ENCODE measurements at places on chromosomes 7 and 10. TPM values are rescaled to one million over a fixed set of nuclear protein-coding genes. Genes with fewer than 3 reads are reported as not detected.

The INHBA gene
- 19.7 TPM for total RNA-seq

The SLC13A4 gene
- total RNA-seq = not detected

The SUN3 gene
- not detected for total RNA-seq

The MMRN2 gene
- total RNA-seq = 59.1 TPM

The MYPN gene
- total RNA-seq = not detected

The ENKUR gene
- total RNA-seq = not detected

The GNAT3 gene
- not detected for total RNA-seq

The TRPV6 gene
- under 0.01 TPM for total RNA-seq

The OR6B1 gene
- total RNA-seq = not detected

The TAS2R4 gene
- 5.5 TPM for total RNA-seq

The HTR7 gene
- total RNA-seq = 0.44 TPM

The ITIH5 gene
- 28.4 TPM for total RNA-seq

The ASB15 gene
- total RNA-seq = not detected

The CPED1 gene
- total RNA-seq = 15.9 TPM

The IL2RA gene
- total RNA-seq = 0.42 TPM

The CDH23 gene
- total RNA-seq = 13.8 TPM

The LARP4B gene
- total RNA-seq = 50.2 TPM

The VKORC1L1 gene
- total RNA-seq = 33.0 TPM

The HOXA3 gene
- total RNA-seq = 7.7 TPM

The CNPY1 gene
- total RNA-seq = not detected

The TNKS2 gene
- total RNA-seq = 56.7 TPM

The ZNF804B gene
- total RNA-seq = not detected

The FAM25C gene
- not detected for total RNA-seq

GRCh38 chr10:131963350-131963749 is 18.4 kb downstream of the BNIP3 start:
- H3K4me3 ChIP-seq = no peak overlapping the region
- no peaks in the 10 kb centered on the region for H3K36me3 ChIP-seq
- DNase-seq = no peak
- H3K4me1 ChIP-seq = no peaks in the 10 kb centered on the region

DNA sequence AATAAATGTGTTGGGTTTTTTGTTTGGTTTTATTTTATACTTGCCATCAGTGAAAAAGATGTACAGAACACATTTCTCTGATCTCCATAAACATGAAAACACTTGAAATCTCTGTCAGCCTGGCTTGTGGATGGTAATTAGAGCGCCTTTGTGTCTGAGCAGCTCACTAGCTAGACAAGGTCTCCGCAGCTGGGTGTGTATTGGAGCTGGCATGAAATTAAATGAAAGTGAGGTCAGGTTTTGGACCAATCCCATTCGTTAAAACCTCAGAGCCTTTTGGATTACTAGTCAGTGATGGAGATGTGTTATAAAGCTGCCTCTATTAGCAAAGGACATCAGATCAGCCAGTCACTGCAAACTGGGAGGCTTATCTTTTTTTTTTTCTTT is 2.7 kb downstream of the FRAT1 start:
- H3K27ac ChIP-seq = no peak overlapping the region
- H3K4me1 ChIP-seq = peaks cover 30% of the 10 kb centered on the region
- no peak for DNase-seq
- no peaks in the 10 kb centered on the region for H3K36me3 ChIP-seq
- no peaks in the 10 kb centered on the region for H3K27me3 ChIP-seq

DNA sequence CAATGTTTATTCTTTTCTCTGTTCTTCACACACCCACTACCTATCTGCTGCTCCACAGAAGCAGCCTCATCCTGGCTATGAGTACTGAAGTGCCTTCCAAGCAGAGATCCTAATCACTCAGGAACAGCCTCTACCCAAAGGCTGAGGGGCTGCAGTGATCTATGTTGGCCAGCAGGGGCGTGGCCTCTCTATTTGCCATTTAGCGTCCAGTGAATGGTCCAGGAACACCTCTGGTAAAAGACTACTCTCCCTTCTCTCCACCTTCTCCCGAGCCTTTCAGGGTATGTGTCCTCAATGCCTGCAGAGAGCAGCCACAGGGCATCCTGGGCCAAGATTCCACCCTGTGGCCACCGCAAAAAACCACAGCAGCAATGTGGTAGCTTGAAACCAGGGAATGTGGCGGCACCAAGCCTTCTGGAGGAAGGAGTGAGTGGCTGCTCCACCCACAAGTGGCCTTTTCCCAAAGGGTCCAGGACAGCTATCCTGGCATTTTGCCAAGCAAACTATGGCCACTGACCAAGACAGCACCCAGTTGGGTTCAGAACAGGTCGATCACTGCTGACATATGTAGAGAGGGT is 70.9 kb downstream of the SYPL1 start:
- H3K27ac ChIP-seq = no peak overlapping the region
- peaks cover 9% of the 10 kb centered on the region for H3K4me1 ChIP-seq
- DNase-seq = no peak
- H3K36me3 ChIP-seq = no peaks in the 10 kb centered on the region
- H3K4me3 ChIP-seq = no peak overlapping the region

DNA sequence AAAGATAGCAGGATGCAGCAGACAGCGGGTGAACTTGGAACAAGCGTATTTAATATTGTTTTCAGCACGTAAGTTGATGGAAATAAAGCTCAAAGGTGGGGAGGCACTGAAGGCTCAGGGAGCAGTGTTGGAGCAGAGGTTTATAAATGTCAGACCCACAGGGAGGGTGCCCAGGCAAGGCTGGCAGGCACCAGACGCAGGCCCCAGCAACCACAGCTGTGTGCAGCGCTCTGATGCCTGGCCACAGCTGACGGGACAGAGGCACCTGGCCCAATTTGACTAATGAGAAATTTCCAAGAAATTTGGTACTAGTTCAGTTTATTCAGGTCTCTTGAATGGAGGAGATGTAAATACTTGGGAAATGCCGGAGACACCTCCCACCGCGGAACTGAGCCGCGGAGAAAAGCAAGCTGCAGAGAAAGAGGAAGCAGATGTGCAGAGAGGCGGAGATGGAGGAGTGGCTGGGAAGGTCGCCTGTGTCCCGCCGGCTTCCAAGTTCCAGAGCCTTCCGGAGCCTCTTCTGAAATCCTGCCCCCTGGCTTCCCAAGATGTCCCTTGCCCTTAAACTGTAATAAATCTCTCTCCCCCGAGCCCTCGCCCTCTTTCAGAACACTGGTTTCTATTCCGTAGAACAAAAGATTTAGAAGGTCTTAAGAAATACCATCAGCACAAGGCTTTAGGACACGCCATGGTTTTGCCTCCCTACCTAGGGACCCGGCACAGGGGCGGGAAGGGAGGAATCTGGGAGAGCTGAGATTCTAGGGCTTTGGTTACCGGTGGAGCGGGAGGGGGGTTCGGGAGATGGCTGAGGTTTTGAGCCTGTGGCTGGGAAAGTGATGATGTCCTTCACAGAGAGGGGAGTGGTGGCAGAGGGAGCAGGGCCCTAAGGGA is 38.4 kb upstream of the PLXNA4 start:
- peak overlapping the region; percentile 34 for H3K4me3 ChIP-seq
- no peaks in the 10 kb centered on the region for H3K27me3 ChIP-seq
- H3K27ac ChIP-seq = no peak overlapping the region
- no peak for DNase-seq
- H3K4me1 ChIP-seq = no peaks in the 10 kb centered on the region

DNA sequence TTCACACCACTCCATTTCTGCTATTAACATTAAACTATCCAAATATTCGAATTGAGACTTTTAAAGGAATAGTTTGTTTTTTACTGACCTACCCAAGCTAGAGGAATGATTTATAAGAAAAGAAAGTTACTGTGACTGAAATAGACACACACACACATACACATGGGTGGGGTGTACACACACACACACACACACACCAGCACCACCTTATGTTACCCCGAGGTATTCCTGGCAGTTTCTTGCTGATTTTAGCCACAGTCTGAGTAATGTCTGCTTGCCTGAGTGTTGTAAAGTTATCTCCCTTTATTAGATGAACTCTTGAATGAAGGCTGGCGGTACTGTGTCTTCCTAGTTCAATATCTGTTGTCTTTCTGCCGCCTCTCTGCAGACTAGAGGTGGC is 91.3 kb upstream of the PRKG1 start:
- no peaks in the 10 kb centered on the region for H3K4me1 ChIP-seq
- DNase-seq = no peak

DNA sequence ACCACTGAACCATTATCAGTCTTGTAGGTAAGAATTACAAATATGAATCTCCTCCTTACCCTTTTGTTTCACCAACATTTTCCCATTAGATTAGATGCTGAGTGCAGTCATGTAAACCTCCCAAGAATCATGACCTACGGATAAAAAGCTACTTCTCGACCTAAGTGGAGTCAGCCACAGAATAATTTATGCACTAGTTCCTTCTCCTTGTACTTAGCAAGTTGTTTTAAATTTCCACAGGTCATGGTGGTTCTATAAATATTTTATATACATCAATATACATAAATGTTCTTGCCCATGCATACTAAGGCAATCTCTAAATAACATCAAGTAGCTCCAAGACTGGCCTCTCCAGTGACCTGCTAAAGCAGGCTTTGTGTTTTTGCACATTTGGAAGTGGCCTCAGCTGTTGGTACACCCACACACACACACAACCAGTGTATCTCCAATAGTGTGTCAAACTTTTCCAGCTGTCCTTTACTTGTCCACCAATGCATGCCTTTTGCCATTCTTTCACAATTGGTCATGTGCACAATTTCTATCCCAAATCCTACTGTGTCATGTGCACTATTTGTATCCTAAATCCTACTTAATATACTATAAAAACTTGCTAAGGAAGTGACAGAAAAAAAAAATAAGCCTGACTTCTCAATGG is 21.5 kb downstream of the LMOD2 start:
- no peak for DNase-seq
- H3K27me3 ChIP-seq = no peaks in the 10 kb centered on the region
- no peak overlapping the region for H3K4me3 ChIP-seq
- H3K4me1 ChIP-seq = peaks cover 3% of the 10 kb centered on the region
- no peak overlapping the region for H3K27ac ChIP-seq

DNA sequence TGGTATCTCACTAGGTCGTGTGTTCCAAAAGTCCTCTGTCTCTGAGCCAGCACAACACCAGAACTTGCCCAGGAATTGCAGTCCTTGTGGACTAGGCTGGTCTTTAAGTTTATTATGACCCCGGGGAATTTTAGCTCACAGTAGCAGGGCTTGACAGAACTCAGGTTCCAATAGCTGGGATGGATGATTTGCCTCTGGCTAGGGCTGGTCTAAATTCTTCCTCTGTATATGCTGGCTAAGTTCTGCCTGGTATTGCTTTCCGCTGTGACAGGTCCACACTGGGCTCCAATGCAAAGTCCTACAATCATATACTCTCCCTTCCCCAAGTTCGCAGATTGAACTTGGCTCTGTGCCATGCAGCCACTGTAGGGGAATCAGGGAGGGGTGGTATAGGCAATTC is 52.5 kb downstream of the FAS start:
- no peak for DNase-seq
- H3K4me1 ChIP-seq = no peaks in the 10 kb centered on the region
- H3K27me3 ChIP-seq = no peaks in the 10 kb centered on the region
- H3K27ac ChIP-seq = no peak overlapping the region
- no peaks in the 10 kb centered on the region for H3K36me3 ChIP-seq
- H3K4me3 ChIP-seq = no peak overlapping the region

- DNase-seq = no peak
- no peaks in the 10 kb centered on the region for H3K4me1 ChIP-seq
- no peak overlapping the region for H3K27ac ChIP-seq
- H3K36me3 ChIP-seq = no peaks in the 10 kb centered on the region
These were observed 171.9 kb downstream of the OTUD1 start for GRCh38 chr10:23610626-23611307.

- DNase-seq = no peak
- peaks cover 3% of the 10 kb centered on the region for H3K4me1 ChIP-seq
- no peak overlapping the region for H3K27ac ChIP-seq
- no peaks in the 10 kb centered on the region for H3K36me3 ChIP-seq
- no peaks in the 10 kb centered on the region for H3K27me3 ChIP-seq
- H3K4me3 ChIP-seq = no peak overlapping the region
These were observed 78.6 kb upstream of the GLI3 start for GRCh38 chr7:42315631-42316030.

- H3K27me3 ChIP-seq = no peaks in the 10 kb centered on the region
- no peak overlapping the region for H3K27ac ChIP-seq
- H3K36me3 ChIP-seq = peaks cover 23% of the 10 kb centered on the region
These were observed 54.3 kb downstream of the SLC29A4 start for GRCh38 chr7:5337047-5337446.

GRCh38 chr7:140004672-140005071 is 58.1 kb downstream of the PARP12 start:
- no peaks in the 10 kb centered on the region for H3K27me3 ChIP-seq
- no peak for DNase-seq
- no peak overlapping the region for H3K4me3 ChIP-seq

DNA sequence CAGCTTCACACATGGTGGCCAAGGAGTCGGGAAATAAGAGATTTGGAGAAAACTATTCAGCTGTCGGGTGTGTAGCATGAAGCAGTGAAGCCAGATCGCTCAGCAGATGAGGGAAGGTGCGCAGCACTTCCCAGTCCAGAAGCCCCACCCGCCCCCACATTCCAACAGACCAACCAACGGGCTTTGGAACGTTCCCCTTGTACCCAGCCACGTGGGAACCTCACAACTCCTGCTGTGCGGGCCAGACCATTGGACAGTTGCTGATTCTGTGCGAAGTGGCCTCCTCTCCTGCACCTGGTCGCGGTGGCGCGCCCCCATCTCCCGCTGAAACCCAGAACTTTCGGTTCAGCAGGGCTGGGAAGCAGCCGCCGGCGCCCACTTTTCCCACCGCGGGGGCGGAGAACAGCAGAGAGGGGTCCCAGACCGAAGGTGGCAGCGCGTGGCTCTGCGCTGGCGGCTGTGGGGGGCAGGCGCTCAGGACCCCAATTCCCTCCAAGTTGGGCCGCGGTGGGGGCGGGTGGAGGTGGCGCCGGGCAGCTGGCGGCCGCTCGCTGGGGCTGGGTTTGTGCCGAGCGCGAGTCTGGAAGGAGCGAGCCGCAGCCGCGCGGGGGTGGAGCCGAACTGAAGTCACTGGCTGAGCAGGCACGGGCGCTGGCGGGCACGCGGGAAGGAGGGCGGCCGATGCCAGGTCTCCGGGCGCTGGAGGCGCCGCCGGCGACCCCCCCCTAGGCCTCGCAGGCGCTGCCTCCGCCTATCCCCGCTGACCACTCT is 1301.5 kb upstream of the SORCS1 start:
- no peak for DNase-seq
- no peaks in the 10 kb centered on the region for H3K4me1 ChIP-seq
- no peaks in the 10 kb centered on the region for H3K36me3 ChIP-seq
- H3K27ac ChIP-seq = no peak overlapping the region
- no peaks in the 10 kb centered on the region for H3K27me3 ChIP-seq

- peak overlapping the region; percentile 73 for H3K4me3 ChIP-seq
- H3K27me3 ChIP-seq = no peaks in the 10 kb centered on the region
- no peak for DNase-seq
- H3K27ac ChIP-seq = peak overlapping the region; percentile 96
- H3K36me3 ChIP-seq = no peaks in the 10 kb centered on the region
These were observed 43.4 kb downstream of the LDB3 start for GRCh38 chr10:86711513-86712316.

GRCh38 chr7:140657891-140658290 is 14.9 kb upstream of the ADCK2 start:
- no peaks in the 10 kb centered on the region for H3K27me3 ChIP-seq
- H3K4me1 ChIP-seq = peaks cover 5% of the 10 kb centered on the region
- H3K36me3 ChIP-seq = no peaks in the 10 kb centered on the region
- DNase-seq = no peak
- H3K4me3 ChIP-seq = no peak overlapping the region

GRCh38 chr10:132392811-132393694 is 3.9 kb upstream of the PWWP2B start:
- no peak overlapping the region for H3K4me3 ChIP-seq
- no peaks in the 10 kb centered on the region for H3K27me3 ChIP-seq
- no peaks in the 10 kb centered on the region for H3K36me3 ChIP-seq
- DNase-seq = no peak
- H3K4me1 ChIP-seq = peaks cover 34% of the 10 kb centered on the region

- H3K4me3 ChIP-seq = peak within 1 kb of the TSS; percentile 90
- H3K27ac ChIP-seq = peak within 1 kb of the TSS; percentile 87
- peaks cover 23% of the 10 kb centered on the region for H3K4me1 ChIP-seq
- peak; percentile 51 for DNase-seq
These were observed at the start of gene LAMB1 for GRCh38 chr7:108002726-108003598. LAMB1 (minus strand) TSS chr7:108003161; CDS start chr7:108002885, 276 bp downstream.
